HuH-7 (cell line): ENCODE measurements at places on chromosomes 13 and 19.

- no peak for DNase-seq
These were observed 258.6 kb downstream of the EFNB2 start for GRCh38 chr13:106276876-106277275.

DNA sequence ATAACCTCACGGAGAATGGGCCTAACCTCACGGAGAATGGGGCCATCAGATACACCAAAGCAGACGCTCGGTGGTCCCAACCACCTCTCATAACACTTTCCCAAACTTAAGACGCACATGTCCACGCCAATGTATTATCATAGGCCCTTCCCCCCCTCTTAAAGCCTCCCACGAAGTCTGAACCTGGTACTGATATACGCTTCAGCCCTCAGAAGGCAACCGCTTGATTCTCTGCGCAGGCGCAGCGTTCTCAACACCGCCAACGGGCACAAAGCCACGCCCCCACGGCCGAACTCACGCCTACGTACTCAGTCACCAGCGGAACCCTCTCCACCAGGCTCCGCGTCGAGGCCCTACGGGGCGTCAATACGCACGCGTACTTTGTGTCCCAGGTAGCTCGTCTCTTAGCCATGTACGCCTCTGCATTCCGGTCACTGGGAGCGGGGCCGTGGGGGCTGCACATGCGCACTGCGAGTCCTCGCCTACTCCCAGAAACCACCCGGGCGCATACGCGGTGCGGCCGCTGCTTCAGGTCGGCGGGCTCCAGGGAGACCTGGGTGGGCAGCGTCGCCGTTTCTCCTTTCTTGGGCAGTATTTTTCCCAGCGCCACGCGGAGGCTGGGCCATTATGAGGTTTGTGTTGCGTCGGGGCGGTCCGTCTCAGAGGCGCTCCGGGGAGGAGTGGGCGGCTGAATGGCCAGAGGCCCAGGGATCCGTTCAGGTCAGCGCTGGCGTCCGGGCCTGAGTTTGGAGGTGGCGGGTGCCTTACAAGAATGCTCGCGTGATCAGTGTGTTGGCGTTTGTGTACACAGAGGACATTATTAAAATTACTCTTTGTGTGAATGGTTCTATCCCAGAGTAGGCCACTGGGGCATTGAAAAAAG is 25.3 kb downstream of the ZNF582 start:
- peak; percentile 91 for DNase-seq

- DNase-seq: no peak
These were observed 71.5 kb downstream of the KCTD15 start for GRCh38 chr19:33868076-33868735.

GRCh38 chr19:43504426-43505185 is at the start of gene PHLDB3:
TSS of gene PHLDB3 (minus strand) at chr19:43504746. CDS start at chr19:43504118, 628 bp downstream.
- peak; percentile 46 for DNase-seq

DNA sequence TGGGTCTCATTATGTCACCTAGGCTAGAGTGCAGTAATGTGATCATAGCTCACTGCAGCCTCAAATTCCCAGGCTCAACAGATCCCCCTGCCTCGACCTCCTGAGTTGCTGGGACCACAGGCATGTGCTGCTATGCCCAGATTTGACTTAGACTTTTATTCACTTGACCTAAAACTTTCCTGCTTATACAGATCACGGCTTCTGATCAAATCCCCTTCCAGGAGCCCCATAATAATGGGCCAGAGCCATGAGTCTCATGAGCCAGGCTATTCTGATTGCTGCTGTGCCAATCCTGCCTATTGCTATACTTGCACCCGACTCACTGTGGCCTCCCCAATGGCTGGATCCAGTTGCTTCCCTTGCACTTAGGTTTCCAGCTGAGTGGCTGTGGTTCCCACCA is 42.0 kb downstream of the C1QTNF9 start:
- DNase-seq: no peak

DNA sequence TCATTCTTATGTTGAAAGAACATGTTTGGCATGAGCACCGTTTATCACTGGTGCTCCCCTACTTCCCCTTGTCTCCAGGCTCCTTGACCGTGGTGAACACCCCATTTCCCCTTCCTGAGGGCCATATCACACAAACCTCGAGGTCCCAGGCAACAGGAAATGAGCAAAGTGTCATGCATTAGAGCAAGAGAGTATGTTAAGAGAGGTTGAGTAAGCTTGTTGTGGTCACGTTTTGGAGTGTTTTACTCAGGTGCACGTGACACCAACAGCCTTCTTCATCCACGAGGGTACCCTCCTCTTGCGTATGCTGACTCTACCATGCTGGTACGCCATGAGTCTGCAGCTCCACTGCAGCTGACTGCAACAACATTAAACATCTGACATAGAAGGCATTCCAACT is 482.2 kb upstream of the NBEA start:
- DNase-seq: no peak

- no peak for DNase-seq
These were observed 41.2 kb upstream of the FAM124A start for GRCh38 chr13:51180853-51181511.

DNA sequence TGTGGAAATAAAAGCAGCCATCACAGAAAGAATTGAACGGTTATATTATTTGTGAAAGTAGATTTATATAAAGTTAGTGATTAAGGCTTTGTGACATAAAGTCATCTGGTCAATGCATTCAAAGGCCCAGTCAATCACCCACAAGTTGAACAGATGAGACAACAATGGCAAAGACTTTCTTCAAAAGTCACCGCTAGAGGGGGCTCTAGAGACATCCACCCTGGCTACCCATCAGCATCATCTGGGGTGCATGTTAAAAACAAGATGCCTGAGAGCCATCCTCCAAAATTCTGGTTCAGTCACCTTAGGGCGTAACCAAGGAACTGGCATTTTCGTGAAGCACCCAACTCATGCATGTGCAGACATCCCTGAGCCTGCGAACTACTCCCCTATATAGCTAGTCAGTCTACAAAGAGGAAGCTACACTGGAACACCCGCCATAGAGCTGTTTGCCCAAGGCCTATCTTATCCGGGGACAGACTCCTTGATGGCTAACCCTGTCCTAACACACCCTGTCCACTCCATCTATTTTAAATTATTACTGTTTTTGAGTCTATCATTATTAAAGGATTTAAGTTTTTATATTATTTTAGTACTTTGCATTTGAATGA is 970.5 kb downstream of the UQCRFS1 start:
- peak; percentile 19 for DNase-seq

GRCh38 chr19:50896591-50897190 is 14.5 kb downstream of the KLK4 start:
- DNase-seq: no peak

DNA sequence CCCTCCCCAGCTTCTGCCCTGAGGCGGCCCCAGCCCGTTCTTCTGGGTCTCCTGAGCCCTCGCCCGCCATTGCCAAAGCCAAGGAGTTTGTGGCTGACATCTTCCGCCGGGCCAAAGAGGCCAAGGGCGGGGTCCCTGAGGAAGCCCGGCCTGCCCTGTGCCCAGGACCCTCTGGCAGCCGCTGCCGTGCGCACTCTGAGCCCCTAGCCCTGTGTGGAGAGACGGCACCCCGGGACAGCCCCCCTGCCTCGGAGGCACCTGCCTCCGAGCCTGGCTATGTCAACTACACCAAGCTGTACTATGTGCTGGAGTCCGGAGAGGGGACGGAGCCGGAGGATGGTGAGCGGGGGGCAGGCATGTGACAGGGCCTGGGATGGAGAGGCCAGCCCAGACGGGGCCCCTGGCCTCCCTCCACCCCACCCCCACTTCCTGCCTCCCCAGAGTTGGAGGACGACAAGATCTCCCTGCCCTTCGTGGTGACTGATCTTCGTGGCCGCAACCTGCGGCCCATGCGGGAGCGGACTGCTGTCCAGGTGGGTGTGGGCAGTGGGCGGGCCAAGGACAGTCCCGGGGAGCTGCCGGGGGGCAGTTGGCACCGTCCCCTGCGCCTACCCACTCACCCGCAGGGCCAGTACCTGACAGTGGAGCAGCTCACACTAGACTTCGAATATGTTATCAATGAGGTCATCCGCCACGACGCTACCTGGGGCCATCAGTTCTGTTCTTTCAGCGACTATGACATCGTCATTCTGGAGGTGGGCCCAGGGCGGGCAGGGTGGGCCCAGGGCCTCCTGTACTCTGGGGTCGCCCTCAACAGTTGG is 7.0 kb downstream of the DCAF15 start:
- no peak for DNase-seq

GRCh38 chr19:28563964-28564921 is 648.7 kb downstream of the UQCRFS1 start:
- no peak for DNase-seq

DNA sequence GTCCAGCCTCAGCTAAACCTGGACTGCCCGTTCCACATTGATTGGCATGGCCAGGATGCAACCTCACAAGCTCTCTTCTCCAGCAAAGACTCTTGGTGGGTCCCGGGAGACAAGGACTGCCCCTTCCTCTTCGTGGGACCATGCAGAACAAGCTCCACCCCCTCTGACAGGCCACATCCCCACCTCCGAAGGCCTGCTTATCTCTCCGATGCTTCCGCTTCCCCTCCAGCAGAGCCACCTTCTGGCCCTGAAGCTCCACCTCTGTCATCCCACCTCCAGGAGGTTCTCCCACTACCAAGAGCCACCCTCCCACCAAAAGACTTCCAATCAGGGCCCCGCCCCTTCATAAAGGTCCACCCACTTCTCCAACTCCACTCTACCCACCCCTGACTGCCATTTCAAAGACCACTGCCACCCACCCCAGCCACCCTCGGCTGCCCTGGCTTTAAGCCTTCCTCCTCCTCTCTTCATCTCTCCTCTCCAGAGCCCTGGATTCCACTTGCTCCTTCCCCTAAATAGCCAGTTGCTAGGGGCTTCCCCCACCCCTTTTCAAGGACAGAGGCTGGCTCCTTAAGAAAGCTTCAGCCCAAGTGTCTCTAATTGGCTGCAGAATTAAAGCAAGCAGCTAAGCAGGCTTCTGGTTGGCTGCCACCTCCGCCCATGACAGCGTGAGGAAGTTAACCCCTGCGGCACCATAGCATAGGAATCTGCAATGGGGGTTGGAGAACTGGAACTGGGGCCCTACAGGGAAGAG is 9.9 kb downstream of the LRFN1 start:
- no peak for DNase-seq

GRCh38 chr13:21632196-21632595 is 28.2 kb upstream of the MICU2 start:
- DNase-seq: no peak

- DNase-seq: no peak
These were observed 8.9 kb upstream of the MRPS31 start for GRCh38 chr13:40779796-40780285.

DNA sequence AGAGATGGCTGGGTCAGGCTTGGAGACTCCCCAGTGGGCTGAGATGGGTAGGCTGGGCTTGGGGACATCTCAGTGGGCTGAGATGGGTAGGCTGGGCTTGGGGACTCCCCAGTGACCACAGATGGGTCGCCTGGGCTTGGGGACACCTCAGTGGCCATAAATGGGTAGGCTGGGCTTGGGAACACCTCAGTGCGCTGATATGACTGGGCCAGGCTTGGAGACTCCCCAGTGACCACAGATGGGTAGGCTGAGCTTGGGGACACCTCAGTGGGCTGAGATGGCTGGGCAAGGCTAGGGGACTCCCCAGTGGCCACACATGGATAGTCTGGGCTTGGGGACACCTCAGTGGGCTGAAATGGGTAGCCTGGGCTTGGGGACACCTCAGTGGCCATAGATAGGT is 12.8 kb downstream of the IQCN start:
- no peak for DNase-seq

DNA sequence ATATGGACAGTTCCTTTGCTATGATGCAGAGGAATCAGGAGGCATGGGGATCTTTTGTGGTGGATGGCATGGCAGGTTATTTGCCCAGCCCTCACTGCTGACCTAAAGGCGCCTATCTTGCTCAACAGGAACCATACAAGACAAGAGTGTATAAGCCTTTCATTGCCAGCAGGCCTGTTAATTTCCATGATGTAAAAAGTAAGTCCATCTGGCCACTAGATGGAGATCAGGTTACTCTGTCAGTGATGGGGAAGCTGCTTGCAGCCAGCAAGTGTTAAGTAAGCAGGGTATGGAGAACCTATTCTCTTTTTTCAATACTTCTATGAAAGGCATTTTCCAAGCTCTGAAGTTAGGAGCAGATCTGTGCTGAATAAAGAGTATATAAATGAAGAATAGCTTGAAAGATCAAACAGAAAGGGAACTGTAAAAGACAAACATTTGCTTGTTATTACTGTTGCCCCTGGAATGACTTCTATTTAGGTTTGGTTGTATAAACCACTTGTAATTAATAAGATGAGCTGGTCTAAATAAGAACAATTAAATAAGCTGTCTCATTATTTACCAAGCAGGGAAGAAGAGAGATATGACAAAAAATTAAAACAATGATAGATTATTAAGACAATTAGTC is 210.9 kb downstream of the RGCC start:
- DNase-seq: peak; percentile 57

DNA sequence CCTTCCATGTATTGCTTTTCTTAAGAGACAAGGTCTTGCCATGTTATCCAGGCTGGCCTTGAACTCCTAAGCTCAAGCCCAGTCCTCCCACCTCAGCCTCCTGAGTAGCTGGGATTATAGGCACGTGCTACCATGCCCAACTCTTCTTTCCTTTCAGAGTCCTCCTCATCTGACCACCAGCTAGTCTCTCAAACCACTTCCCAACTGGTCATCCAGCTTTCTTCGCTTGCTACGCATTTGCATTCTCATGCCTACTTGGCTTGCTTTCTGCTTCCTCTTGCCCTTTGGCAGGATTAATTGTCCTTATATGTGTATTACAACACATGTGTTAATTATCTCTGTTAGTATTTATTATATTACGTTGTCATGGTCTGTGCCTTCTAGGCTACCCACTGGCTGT is 6.3 kb downstream of the GPR18 start:
- no peak for DNase-seq

- DNase-seq: no peak
These were observed 24.3 kb downstream of the COL4A2 start for GRCh38 chr13:110331362-110331761.

DNA sequence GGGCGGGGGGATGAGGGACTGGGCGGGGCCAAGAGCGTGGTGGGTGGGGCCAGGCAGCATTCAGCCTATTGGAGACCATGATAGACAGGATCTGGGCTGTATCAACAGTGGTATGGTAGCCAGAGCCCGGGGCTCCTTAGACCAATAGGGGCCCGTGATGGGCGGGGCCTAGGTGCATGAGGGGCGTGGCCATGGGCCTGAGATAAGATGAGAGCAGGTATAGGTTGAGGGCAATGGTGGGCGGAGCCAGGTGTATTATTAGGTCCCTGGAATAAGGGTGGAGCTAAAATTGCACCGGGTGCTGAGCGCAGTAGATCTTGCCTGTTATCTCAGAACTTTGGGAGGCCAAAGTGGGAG is 5.3 kb downstream of the ABCA7 start:
- no peak for DNase-seq

DNA sequence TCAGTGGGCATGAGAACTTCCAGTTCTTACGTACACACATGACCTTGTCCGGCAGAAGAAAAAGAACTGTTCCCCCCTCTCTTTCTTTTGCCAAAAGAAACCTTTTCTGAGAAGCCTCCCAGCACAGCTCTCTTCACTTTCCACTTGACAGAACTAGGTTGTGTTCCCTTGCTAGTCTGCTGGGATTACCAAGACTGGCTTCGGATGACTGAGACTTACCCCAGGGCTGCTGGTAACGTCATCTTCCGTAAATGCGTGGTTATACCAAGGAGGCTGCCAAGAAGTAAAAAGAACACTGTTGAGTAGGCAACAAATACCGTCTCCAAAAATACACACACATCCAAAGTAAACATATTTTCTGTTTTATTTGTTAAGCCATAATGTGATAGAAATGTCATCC is 908.2 kb downstream of the EFNB2 start:
- no peak for DNase-seq

GRCh38 chr13:77740097-77740735 is 42.7 kb downstream of the SLAIN1 start:
- DNase-seq: no peak

GRCh38 chr19:11457115-11457514 is 21.7 kb downstream of the PRKCSH start:
- no peak for DNase-seq
